ENCODE measurements at places on chromosomes 1 and 21.

GRCh38 chr1:55257958-55258357, 42.8 kb upstream of the USP24 start:
- peak; percentile 14 for DNase-seq

DNA sequence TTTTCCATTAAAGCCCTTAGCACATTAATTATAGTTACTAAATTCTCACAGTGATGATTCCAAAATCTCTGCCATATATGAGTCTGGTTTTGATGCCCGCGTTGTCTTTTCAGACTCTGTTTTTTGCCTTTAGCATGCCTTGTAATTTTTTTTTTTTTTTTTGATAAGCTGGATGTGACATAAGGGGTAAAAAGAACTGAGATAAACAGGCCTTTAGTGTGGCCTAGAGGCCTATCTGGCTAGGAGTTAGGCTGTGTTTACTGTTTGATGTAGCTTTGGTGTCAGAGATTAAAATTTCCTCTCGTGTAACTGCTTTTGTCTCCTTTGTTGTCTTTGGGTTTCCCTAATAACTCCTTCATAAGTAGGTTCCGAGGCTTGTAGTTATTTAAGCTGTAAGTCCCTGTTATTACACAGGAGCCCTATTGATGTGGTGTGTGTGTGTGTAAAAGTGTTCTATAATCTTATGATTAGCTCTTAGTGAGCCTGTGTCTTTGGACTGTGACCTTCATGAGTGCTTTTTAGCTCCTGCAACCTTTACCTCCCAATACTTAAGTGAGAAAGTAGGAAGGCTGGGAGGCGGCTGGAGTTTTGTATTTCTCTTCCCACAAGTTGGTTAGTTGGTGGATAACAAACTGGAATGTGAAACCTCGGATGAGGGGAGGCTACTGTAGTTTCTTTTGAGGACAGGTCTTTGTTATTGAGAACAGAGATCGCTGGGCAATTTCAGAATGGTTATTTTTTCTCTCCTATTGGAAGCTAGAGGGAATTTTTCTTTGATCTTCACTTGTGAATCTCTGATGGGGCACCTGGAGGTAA, 19.3 kb downstream of the HS2ST1 start:
- no peak for DNase-seq

DNA sequence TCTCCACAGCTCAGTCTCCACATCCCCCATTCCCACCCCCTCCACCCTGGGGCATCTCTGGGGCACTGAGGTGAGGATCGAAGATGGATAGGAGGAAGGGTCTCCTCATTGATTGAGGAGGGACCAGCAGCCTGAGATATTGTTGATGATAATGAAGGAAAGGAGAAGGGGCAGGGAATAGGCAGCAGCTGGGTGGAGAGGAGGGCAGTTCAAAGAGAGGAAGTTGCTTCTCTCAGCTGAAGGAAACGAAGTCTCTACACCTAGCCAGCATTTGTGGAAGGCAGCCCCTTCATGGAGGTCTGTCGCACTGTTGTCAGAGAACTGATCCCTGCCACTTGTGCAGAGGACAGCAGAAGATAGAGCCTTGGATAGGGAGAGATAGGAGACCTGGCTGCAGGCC, 5.7 kb downstream of the KNCN start:
- no peak for DNase-seq

DNA sequence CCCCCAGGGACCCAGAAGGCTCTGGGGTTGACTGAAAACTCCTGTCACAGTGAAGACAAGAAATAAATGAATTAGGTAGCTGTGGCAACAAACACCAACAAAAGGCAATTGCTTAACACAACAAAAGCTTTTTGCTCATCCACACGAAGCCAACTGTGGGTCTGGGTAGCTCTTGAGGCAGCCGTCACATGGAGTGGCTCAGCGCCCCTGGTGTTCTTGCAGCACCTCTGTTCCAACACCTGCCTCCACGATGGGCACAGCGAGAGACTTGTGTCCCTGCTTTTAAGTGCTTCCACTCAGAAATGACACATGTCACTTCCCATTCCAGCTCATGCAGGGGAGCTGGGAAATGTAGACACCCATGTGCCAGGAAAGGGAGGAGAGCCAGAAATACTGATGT, 364.5 kb upstream of the DUSP10 start:
- DNase-seq, result no peak

GRCh38 chr1:116737855-116738321, 16.3 kb upstream of the CD2 start:
- no peak for DNase-seq

DNA sequence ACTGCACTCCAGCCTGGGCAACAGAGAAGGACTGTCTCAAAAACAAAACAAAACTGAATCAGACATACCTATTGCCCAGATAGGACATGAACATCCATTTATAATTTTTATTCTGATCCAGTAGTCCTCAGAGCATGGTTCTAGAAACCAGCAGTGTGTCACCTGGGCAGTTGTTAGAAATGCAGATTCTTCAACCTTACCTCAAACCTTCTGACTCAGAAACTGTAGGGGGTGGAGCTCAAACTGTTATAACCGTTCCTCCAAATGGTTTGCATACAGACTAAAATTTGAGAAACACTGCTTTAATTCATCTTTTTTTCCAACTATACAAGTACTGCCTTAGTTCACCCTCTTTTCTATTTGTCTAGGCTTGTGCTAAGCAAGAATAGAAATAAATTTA, 6.0 kb downstream of the NASP start:
- DNase-seq, result no peak

DNA sequence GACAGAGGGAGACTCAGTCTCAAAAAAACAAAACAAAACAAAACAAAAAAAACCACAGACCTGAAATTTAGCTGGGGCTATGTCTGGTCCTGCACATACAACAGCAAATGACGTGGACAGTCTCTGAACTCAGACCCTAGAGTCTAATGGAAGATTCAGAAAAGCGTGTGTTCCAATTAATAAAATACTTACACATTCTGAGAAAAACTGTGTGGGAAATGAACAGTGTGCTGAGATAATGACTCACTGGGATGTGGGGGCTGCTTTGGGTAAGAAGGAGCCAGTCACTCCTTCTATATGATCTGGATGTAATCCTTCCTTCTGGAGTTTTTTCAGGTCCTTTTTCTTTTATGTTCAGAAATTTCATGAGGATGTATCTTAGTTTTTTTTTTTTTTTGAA, 29.4 kb downstream of the CLDN14 start:
- no peak for DNase-seq

DNA sequence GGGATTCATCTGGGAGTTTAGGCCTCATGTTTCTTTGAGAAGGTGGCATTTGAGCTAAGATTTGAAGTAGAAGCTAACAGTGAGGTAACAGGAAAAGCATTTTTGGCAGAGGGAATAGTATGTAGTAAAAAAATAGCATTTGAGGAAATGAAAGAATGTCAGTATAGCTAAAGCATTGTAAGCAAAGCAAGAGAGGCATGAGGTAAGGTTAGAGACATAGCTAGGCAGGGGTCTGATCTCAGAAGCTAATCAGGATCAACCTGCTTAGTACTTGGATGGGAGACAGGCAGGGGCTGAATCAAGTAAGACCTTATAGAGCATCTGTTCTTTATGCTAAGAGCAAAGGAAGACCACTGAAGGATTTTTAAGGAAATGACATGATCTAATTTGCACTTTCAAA, 4.0 kb downstream of the POLR3C start:
- DNase-seq, result no peak

- no peak for DNase-seq
Observed at GRCh38 chr1:1898246-1898933, 7.5 kb upstream of the GNB1 start.

- no peak for DNase-seq
Observed at GRCh38 chr1:44576456-44577150, 97.7 kb downstream of the TMEM53 start.

DNA sequence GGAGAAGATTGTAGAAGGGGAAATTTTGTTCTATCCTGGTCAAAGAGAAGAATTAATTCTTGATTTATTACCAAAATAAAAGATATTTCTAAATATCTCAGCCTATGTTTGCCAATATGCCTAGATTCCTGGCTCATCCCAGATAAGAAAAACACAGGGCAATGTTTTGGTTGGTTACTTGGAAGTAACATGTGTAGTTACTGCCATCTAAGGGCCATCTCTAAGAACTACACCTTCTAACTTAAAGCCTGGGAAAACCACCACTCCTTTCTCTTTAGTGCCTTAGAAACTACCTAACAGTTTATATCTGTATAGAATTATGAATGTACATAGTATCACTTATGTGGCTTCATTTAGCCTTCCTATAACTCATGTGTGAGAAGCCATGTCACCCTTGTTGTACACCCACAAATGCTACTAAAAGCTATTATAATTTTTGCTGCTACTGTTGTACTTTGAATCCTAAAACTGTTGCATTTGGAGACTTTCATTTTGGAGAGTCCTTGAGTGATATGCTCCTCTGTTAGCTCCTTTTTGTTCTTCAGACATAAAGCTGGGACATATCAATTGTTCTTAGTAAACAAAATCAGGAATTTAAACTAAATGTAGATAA, 4.5 kb downstream of the AIM2 start:
- DNase-seq, result no peak

GRCh38 chr1:91700332-91700731, 185.6 kb downstream of the TGFBR3 start:
- DNase-seq, result no peak

DNA sequence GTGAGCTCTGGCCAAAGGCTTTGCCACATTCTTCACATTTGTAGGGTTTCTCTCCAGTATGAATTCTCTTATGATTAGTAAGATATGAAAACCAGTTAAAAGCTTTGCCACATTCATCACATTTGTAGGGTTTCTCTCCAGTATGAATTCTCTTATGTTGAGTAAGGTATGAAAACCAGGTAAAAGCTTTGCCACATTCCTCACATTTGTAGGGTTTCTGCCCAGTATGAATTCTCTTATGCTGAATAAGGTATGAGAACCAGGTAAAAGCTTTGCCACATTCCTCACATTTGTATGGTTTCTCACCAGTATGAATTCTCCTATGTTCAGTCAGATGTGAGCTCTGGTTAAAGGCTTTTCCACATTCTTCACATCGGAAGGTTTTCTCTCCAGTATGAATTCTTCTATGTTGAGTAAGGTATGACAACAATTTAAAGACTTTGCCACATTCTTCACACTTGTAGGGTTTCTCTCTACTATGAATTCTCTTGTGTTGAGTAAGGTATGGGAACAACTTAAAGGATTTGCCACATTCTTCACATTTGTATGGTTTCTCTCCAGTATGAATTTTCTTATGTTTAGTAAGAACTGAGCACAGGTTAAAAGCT, 20.7 kb downstream of the ZNF695 start:
- DNase-seq, result no peak

GRCh38 chr1:2789986-2790581, 11.4 kb downstream of the TTC34 start:
- no peak for DNase-seq

- no peak for DNase-seq
Observed at GRCh38 chr1:47783638-47784496, 213.3 kb downstream of the TRABD2B start.

- DNase-seq, result no peak
Observed at GRCh38 chr1:85091671-85092280, 43.5 kb upstream of the MCOLN3 start.

GRCh38 chr1:42950116-42950481, 8.6 kb downstream of the SLC2A1 start:
- DNase-seq, result no peak

DNA sequence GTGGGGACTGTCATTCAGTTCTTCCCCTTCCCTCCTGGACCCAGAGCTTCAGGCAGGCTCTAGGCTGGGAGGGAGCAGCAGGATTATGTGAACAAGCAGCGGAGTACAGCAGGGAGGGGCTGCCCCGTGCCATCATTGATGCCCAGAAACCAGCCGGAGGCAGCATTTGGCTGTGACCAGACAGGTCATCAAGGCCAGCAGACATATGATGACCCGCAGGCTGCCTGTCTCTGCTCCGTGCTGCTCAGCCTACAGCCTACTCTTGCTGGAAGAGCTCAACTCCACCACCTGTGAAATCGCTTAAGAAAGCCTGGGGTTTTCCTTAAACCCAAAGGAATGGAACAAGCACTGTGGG, 4.9 kb downstream of the KLHL21 start:
- no peak for DNase-seq

DNA sequence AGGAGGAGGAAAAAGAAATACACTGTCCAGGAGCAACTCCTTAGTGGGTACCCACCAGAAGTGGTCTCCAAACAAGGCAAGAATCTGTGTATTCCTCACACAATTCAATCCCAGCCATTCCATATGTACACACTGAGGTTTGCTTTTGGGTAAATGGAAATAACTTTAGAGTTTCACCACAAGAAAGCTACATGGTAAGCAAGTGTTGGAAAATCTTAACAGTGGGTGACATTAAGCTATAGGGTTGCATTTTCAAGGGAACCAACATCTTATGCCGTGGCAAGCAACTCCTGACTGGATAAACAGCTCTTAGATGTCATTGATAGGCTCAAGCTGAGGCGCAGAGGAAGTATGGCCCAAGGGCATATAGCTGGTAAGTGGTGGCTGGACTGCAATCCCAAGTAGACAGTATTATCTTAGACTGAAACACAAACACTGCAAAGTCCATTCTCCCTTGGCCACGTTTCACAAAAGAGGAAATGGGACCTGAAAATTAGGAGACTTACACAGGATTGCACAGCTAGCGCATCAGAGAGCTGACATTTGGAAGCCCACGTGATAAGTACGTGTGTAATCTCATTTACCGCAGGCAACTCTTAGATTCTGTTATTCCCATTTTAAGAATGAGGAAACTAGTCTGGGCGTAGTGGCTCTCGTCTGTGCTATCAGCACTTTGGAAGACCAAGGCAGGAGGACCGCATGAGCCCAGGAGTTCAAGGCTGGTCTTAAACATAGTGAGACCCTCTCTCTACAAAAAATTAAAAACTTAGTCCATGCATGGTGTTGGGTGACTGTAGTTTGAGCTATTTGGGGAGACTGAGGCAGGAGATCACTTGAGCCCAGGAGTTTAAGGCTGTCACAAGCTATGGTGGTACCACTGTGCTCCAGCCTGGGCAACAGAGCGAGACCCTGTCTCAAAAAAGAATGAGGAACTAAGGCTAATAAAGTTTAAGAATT, 4.0 kb upstream of the BRWD1 start:
- DNase-seq, result no peak

GRCh38 chr1:50278410-50278809, 144.8 kb downstream of the DMRTA2 start:
- no peak for DNase-seq

- no peak for DNase-seq
Observed at GRCh38 chr1:84089867-84090266, 54.2 kb upstream of the PRKACB start.

DNA sequence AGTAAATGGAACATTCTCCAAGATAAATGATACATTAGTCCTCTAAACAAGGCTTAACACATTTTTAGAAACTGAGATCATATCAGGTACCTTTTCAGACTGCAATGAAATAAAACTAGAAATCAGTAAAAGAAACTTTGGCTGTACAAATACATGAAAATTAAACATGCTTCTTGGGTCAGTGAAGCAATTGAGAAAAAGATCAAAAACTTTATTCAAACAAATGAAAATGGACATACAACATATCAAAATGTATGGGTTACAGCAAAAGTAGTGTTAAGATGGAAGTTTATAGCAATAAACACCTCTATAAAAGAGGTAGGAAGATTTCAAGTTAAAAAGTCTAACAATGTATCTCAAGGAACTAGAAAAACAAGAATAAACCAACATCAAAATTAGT, 598.5 kb downstream of the SMYD3 start:
- DNase-seq, result no peak
